NCI-H1694 (cell line): ENCODE measurements at places on chromosomes 2 and 18.

GRCh38 chr2:196263181-196263747 is 91.9 kb upstream of the STK17B start:
- DNase-seq: no peak

DNA sequence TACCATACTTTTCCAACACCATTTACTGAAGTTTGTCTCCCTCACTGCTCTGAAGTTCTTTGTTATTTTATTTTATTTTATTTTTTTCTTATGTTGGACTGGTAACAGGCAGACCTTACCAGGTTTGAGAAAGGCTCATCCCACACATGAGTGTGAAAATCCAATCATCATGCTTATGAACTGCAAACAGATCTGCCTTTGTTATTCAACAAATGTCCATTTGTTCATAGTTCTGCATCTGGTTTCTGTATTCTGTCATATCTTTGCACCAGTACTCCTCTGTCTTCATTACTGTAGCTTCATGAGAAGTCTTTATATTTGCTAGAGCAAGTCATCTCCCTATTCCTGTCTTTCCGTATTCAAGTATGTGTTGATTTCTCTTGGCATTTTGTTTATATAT is 5.3 kb downstream of the RNU2-63P start:
- DNase-seq: no peak

GRCh38 chr2:185202945-185203528 is 535.6 kb upstream of the FSIP2 start:
- no peak for DNase-seq

- no peak for DNase-seq
Observed at GRCh38 chr18:13625355-13625754, 101.0 kb downstream of the FAM210A start.

DNA sequence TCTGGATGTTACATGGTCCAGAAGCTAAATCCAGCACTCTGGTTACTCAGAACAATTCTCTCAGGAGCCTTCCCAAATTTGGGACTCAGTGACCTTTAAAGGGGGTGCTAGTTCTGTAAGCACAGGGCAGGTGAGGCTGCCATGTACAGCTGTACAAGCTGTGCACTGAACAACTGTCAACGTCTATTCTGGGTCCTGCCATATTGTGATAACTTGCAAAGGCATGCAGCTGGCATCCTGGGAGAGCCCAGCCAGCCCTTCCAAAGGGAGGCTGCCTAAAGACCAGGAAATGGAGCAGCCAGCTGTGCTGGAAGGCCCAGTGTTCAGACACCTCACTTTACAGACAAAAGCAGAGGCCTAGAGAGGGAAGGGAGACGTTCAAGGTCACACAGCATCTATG is 204.8 kb downstream of the KLHL29 start:
- DNase-seq: peak; percentile 24

- peak; percentile 14 for DNase-seq
Observed at GRCh38 chr2:231611273-231612108, 18.8 kb downstream of the TEX44 start.
